ENCODE measurements at places on chromosomes 6 and 20.

- DNase-seq: no peak
These were observed 15.4 kb downstream of the LINC00237 start for GRCh38 chr20:21090721-21091120.

DNA sequence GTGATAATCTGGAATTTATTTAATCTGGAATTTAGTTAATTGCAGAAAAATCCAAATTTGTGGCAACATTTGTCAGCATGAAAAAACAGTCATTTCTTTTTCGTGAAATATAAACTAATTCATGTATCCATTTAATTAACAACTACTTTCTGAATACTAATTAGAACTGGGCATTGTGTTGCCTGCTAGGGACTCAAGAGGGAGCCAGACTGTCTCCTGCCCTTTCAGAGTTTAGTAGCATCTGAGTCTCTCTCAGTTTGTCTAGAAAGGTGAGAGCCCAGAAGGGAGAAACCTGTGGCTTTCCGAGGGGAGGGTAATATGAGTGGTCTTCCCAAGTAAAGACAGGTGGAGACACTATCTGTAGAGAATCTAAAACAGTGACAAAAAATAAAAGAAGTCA is 210.9 kb upstream of the HDDC2 start:
- DNase-seq: no peak

GRCh38 chr20:47768016-47768824 is 17.1 kb downstream of the SULF2 start:
- no peak for DNase-seq

DNA sequence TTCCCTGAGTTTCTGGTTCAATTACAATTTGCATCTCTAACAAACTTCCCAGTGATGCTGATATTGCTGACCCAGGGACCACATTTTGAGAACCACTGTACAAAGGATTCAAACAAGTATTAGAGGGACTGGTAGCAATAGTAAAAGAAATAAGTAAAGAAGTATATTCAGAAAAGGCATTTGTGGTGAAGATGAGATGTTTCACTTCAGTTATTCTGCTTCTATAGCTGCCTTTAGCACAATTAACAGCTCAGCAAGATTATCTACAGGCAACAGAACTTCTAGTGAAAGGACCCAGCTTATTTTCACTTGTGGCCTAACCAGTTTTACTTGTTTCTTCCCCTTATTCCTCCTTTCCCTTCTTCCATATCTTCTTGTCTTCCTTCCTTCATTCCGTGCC is 149.4 kb downstream of the PHF3 start:
- DNase-seq: no peak

DNA sequence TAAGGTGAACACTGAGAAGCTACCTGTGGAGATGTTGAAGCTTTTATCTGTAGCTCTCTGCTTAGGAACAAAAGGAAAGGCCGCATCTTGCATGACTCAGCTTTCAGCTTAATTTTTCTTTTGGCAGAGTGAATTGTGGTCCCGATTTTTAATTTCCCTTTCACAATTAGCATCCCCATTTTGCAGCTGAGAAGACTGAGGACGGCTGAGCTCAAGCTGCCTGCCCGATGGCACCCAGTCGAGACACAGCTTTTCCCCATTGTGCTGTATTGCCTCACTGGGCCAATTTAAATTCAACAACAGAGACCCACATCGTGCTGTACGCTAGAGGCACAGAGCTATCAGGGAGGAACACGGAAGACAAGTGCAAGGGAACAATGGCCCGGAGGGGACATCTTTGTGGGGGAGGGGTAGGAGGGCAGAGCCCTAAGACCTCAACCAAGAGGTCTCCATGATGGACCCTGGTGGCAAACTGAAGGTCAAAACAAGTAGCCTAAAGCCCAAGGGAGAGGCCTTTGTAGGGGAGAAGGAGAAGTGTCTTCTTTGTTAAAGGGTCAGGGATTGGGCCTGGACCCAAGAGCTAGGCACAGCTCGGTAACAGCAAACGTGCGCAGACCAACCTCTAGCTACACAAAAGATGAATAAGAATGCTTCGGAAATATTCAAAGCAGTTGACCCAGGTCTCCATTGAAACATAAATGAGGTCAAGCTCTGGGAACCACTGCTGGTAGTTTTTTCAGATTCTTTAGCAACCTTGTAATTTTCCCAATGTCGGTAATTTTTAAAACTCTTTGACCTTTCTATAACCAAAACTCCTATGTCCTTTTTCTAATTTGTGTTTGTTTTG is 13.3 kb upstream of the QKI start:
- no peak for DNase-seq
